ENCODE measurements at places on chromosomes 4 and X. TPM values are rescaled to one million over a fixed set of nuclear protein-coding genes. Genes with fewer than 3 reads are reported as not detected.

- no peak for ATAC-seq
These were observed 33.8 kb upstream of the GPR174 start for GRCh38 chrX:79110731-79111130.

DNA sequence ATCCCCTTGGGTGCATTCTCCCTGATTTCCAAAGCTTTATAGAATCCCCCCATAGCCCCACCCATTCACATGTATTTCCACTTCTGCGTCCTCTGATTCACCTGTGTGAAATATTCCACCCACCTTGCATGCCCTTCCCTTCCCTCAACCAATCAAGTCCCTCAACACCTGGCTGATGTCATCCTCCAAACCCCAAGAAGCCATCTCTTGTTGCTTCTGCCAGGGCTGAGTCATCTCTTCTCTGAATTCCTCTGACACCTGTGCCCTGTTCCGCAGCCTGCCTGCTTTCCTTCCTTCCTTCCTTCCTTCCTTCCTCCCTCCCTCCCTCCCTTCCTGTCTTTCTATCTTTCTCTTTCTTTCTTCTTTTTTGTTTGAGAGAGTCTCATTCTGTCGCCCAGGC is 9.9 kb downstream of the CRMP1 start:
- peak; percentile 73 for ATAC-seq

The NPY2R gene
- not detected for total RNA-seq

- ATAC-seq, result no peak
These were observed 16.7 kb upstream of the ANKRD17 start for GRCh38 chr4:73275318-73275654.

DNA sequence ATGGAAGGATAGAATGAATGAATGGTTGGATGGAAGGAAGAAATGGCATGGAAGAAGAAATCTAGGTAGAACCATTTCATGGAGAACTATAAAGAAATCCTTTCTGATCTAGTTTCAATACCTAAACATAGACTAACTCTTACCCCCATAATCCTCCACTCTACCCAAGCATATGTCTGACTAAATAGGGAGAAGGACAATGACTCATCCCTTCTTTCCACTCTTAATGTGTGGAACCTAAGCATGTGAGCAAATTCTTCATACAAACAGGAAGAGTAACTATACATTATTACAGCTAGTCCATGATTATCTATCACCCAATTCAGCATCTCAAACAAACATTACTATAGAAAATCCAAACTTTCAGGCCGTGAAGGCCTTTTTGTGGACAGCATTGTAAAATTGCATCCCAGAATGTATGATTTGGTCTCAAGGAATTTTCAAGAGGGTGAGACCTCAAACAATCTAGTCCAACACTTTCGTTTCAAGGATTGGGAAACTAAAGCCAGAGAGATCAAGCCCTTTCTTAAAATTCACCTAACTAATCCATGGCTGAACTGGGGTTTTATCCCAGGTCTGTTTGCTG is 11.2 kb downstream of the C1QTNF7 start:
- ATAC-seq, result peak; percentile 72

The PLAC1 gene
- total RNA-seq, result not detected

The SLC16A2 gene
- total RNA-seq, result 2.6 TPM

DNA sequence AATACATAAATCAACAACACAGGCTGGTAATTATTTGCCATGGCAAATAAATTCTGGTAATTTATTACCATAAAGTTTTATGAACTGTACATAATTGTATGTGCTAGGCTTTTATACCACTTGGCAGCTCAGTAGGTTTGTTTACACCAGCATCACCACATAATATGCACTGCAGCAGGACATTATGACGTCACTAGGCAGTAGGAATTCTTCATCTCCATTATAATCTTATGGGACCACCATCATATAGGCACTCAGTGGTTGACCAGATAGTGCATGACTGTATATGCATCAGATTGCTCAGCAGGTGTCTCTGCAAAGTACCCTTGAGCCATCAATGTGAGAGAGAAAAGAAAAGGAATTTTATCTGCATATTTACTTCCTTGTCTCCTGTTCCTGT is 295.4 kb downstream of the CFAP47 start:
- ATAC-seq, result no peak

The SCRG1 gene
- total RNA-seq, result 0.12 TPM

GRCh38 chr4:123516576-123516975 is 120.0 kb downstream of the SPRY1 start:
- ATAC-seq, result no peak

The SRP72 gene
- 85.2 TPM for total RNA-seq

The FAM184B gene
- total RNA-seq, result 0.16 TPM

DNA sequence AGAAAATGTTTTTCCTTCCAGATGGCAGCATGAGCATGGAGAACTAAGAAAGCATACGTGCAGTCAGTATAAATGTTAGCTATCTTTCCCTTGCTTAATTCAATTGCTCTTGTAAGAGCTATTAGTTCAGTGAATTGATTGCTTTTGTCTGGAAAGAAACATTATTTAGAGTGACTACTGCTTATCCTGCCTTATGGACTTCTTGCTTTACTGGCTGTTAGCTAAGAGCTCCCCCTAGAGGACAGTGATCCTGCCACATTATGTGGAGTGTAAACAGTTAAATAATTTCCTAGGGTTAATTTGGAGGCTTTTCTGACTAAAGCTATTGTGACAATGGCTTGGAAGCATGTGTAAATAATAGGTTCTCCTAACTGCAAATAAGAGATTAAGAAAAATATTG is 1402.4 kb downstream of the FAM133A start:
- ATAC-seq, result no peak

The COL4A6 gene
- 3.1 TPM for total RNA-seq

DNA sequence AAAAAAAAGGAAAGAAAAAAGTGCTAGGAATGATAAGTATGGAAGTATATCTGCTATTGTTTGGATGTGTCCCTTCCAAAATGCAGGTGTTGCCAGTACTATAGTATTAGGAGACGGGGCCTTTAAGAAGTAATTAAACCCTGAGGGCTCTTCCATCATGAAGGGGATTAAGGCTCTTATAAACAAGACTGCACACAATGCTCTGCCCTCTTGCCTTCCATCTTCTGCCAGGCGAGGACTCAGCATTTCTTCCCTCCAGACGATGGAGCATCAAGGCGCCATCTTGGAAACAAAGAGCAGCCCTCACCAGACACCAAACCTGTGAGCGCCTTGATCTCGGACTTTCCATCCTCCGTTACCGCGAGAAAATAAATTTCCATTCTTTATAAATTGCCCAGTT is 120.1 kb upstream of the GPM6A start:
- ATAC-seq, result no peak

DNA sequence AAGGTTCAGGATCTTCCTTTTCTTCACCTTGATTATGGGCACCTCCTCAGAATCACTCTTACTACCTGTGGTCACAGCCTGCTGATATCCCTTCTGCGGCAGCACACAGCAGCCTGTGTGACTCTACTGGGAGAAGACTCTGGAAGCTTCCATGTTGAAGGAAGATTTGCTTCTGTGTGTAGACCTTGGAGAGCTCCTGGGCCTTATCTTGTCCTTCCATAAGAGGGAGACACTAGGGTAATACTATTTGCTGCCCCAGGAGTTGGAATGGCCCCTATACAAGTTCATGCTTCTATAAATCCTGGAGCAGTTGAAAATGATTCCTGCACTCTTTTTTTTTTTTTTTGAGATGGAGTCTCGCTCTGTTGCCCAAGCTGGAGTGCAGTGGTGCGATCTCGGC is 10.2 kb upstream of the SUPT20HL1 start:
- no peak for ATAC-seq

DNA sequence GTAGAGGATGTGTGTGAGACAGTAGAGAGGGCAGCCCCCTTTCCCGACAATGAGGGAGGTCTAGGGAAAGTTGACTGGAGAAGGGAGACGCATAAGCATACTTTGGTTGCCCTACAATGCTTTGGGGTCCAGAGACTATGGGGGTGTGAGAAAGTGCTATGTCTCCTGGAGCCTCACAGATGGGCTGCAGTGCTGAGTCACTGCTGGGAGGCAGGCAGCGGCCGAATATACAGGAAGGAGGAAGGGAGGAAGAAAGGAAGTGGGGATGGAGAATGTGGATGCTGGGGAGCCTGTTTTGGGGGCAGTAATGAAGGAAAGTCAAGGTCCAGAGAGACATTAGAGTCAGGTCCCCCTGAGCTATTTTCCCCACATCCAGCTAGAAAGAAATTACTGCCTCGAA is 12.7 kb downstream of the DRP2 start:
- ATAC-seq, result no peak

GRCh38 chrX:3627594-3627993 is 85.9 kb downstream of the PRKX start:
- ATAC-seq, result no peak

The ZFP92 gene
- total RNA-seq, result 0.08 TPM

The ETFDH gene
- total RNA-seq, result 30.4 TPM

- ATAC-seq, result no peak
These were observed 654.4 kb downstream of the IQCM start for GRCh38 chr4:149161247-149161646.

The AADAT gene
- total RNA-seq, result 2.9 TPM

DNA sequence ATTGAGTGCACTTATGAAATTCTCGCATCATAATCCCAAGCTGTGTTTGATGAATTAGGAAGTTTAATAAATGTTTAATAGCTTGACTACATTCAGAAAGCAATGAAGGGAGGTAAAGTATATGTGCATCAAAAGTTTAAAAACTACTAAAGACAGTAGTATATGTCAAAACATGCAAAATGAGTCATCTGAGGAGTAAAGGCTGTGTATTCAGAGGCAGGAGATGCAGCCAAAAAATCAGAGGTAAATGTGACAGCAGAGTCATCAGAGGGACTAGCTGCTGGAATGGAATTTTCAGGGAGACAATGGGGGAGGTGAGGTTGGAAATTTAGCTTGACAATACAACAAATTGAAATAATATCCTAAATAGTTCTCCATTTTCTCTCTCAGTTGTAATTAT is 127.0 kb upstream of the FUNDC1 start:
- ATAC-seq, result peak; percentile 49

The GUCY2F gene
- total RNA-seq, result not detected

DNA sequence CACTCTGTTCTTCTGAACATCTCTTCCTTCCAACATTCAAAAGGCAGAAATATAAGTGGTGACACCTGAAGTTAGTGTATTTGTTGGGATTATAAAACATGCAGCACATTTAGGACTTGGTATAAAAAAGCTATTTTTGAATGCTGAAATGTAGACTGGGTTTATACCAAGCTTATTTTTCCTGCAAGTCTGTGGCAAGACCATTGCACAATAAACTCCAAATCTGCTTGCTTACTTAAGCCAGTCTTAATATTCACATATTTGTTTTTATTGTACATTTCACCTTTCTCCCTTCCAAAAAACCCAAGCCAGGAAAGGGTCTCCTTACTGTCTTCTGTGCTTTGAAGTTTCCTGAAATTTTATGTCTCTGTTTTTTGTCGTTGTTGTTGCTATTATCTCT is 63.7 kb downstream of the FHIP1A start:
- no peak for ATAC-seq

DNA sequence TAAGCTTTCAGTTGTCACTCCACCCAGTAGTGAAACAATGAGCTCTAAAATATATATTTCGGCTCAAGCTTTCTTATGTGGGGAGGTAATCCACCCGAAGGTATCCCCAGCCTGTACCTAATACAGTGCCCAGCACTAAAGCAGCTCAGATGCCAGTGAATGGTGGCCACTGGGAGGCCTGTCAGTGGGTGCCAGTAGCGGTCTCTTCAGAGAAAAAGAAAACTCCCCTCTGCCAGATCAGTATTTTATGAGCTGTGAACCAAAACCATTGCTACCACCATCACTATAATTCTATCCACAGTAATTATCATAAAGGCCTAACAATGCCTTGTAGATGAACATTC is 835 bp upstream of the NFKB1 start:
- no peak for ATAC-seq

DNA sequence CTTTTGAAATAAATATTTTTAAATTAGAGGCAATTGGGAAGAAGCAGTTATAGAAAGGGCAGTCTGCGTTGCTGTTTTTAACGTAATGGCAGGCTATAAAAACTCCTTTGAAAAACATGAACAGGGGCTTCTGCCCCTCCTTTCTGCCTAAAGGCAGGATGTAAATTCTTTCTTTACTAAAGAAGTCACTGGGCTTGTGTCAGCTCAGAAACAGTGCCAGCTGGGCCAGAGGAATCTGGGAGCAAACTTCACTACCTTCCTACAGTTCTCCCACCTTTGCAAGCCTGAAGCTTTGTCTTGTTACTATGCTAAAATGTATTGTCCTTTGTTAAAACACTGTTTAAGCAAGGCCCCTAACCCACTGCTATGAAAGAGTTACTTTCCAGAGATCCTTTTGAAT is 1664.8 kb downstream of the RPA4 start:
- ATAC-seq, result no peak

DNA sequence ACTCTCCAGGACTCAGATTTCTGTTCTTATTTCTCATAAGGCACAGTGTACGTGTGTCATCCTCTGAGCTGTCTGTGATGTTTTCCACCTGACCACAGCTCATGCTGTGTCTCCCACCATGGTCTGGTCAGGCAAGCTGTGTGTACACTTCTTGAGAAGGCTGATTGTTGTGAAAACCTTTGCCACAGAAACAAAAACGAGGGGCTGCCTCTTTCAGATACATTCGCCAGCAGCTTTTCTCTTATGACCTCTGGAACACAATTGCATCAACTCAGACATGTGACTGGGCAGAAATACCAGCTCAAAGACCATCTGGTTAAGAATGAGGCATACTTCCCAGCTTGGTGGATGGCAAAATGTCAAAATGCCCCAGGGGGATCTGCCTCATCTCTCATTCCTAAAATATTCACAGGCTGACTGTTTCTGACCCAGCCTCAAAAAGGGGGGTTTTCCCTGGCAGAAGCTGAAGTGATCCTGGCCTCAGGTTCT is 46.1 kb downstream of the PGRMC2 start:
- ATAC-seq, result peak; percentile 42

The RNF128 gene
- total RNA-seq, result 5.2 TPM

The NALF2 gene
- 0.60 TPM for total RNA-seq

The CACNA1F gene
- total RNA-seq, result 0.28 TPM

The NSG1 gene
- total RNA-seq, result 58.5 TPM

DNA sequence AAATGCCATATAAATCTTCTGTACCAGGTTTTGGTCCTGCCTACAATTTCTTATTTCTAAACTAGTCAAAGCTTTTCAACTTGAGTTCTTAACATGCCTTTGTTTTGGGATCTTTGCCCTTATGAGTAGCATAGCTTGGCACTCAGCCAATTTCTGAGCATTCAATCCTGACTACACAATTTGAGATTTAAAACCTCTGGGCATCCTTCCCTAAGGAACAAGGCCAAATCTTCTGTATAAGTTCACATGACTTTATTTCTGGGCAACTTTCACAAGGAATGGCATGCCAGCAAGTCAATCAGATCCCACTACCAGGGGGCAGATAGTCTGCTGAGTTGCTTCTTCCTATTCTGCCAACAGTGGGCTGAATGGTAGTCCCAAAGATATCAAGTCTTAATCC is 254.2 kb downstream of the ADAMTS3 start:
- ATAC-seq, result no peak

The PPEF2 gene
- total RNA-seq, result not detected

The SPANXA1 gene
- total RNA-seq, result not detected

The TRIM2 gene
- 9.0 TPM for total RNA-seq

The RAB33A gene
- 0.20 TPM for total RNA-seq

The HTR2C gene
- not detected for total RNA-seq

DNA sequence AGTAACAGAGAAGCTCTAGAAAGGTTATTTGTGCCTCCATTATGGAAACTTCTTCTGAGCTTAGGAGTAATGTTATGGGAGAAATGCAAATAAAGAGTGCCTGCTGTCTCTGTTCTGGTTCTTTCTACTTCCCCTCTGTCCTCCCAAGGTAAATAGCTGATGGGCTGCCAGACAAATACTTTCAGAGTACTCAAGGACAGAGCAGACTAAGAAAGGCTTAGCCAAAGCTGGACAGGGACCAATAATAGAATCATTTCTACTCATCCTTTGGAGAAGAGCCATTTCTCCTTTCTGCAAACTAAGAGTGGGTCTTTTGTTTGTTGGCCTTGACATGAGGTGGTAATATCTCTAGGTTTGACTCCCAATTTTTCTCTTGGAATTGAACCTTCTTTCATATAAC is 136.1 kb downstream of the MID1IP1 start:
- no peak for ATAC-seq
